Camera-type eye (tissue), 1 donor: ENCODE measurements at places on chromosomes 16 and 17. TPM values are rescaled to one million over a fixed set of nuclear protein-coding genes. Genes with fewer than 3 reads are reported as not detected.

The TMEM220 gene
- total RNA-seq: 6.9 TPM

The PRSS53 gene
- total RNA-seq: 4.1 TPM

The KRT31 gene
- not detected for total RNA-seq

The SLC52A1 gene
- not detected for total RNA-seq

The C1QTNF8 gene
- total RNA-seq: 0.22 TPM

The HOXB6 gene
- not detected for total RNA-seq

The RPGRIP1L gene
- total RNA-seq: 28.3 TPM

The TAC4 gene
- not detected for total RNA-seq

The PIGW gene
- total RNA-seq: 4.6 TPM

The FGF11 gene
- total RNA-seq: 7.1 TPM

The MYLK3 gene
- 4.6 TPM for total RNA-seq

The CCL11 gene
- total RNA-seq: not detected

The ZSWIM7 gene
- total RNA-seq: 22.4 TPM

The PRR11 gene
- total RNA-seq: 255 TPM

The TMC7 gene
- total RNA-seq: 3.1 TPM

The KRT24 gene
- total RNA-seq: not detected

The TVP23A gene
- 10.6 TPM for total RNA-seq

The ASIC2 gene
- total RNA-seq: 11.5 TPM

The GPR139 gene
- 0.38 TPM for total RNA-seq

The NRN1L gene
- total RNA-seq: 5.0 TPM

The CSF3 gene
- total RNA-seq: not detected

The RDM1 gene
- total RNA-seq: 0.99 TPM

The OSGIN1 gene
- total RNA-seq: 1.7 TPM

The RNF222 gene
- not detected for total RNA-seq

The RNF112 gene
- total RNA-seq: 5.4 TPM

The TLCD1 gene
- 1.1 TPM for total RNA-seq

The SAT2 gene
- 41.5 TPM for total RNA-seq

The DOC2A gene
- 2.7 TPM for total RNA-seq

The TRAPPC1 gene
- 35.0 TPM for total RNA-seq

The KPNA2 gene
- total RNA-seq: 36.1 TPM

The NEUROD2 gene
- total RNA-seq: 3.7 TPM

The CHRNB1 gene
- total RNA-seq: 17.8 TPM

The DHRS13 gene
- total RNA-seq: 23.8 TPM

The TANC2 gene
- total RNA-seq: 71.0 TPM

The HSPB9 gene
- total RNA-seq: not detected

The TBC1D3K gene
- total RNA-seq: not detected

The FNDC8 gene
- total RNA-seq: not detected
